MG63 (cell line): ENCODE measurements at places on chromosomes 1 and 21. TPM values are rescaled to one million over a fixed set of nuclear protein-coding genes. Genes with fewer than 3 reads are reported as not detected.

FLG2 gene
- not detected in 2 replicates for total RNA-seq

GLMN gene
- 11.1 and 31.0 TPM in 2 replicates for total RNA-seq

A3GALT2 gene
- total RNA-seq = not detected in 2 replicates

KCNH1 gene
- not detected in 2 replicates for total RNA-seq

FAM151A gene
- not detected in 2 replicates for total RNA-seq

C8A gene
- not detected in 2 replicates for total RNA-seq

SPAG17 gene
- total RNA-seq = 0.25 TPM in 1 of 2 replicates, not detected in the other

IL22RA1 gene
- 0.86 TPM in 1 of 2 replicates, not detected in the other for total RNA-seq

LRRC39 gene
- 0.20 TPM in 1 of 2 replicates, not detected in the other for total RNA-seq

IL20 gene
- total RNA-seq = not detected in 2 replicates

WNT2B gene
- 11.0 and 12.0 TPM in 2 replicates for total RNA-seq

GNG12 gene
- 224 and 362 TPM in 2 replicates for total RNA-seq

DRAM2 gene
- 56.9 and 73.4 TPM in 2 replicates for total RNA-seq

BLACAT1 gene
- total RNA-seq = not detected in 2 replicates

PCP4 gene
- total RNA-seq = not detected in 2 replicates

TCHH gene
- total RNA-seq = 0.10 TPM in 1 of 2 replicates, not detected in the other

PTPRU gene
- 3.4 and 6.4 TPM in 2 replicates for total RNA-seq

LYST gene
- 7.0 and 7.8 TPM in 2 replicates for total RNA-seq

ADAMTS4 gene
- total RNA-seq = 3.6 and 5.2 TPM in 2 replicates

PRRX1 gene
- total RNA-seq = 0.27 and 1.2 TPM in 2 replicates

SLC1A7 gene
- not detected in 2 replicates for total RNA-seq

FAF1 gene
- total RNA-seq = 58.6 and 111 TPM in 2 replicates

ASH1L gene
- 10.2 and 15.6 TPM in 2 replicates for total RNA-seq

AMY2A gene
- not detected in 2 replicates for total RNA-seq

CADM3 gene
- total RNA-seq = not detected in 2 replicates

ANGPTL1 gene
- total RNA-seq = 0.46 TPM in 1 of 2 replicates, not detected in the other

CCDC30 gene
- total RNA-seq = 0.56 TPM in 1 of 2 replicates, not detected in the other

KRTAP23-1 gene
- total RNA-seq = not detected in 2 replicates

ERG gene
- 4.4 and 7.6 TPM in 2 replicates for total RNA-seq

HCRTR1 gene
- not detected in 2 replicates for total RNA-seq

LAPTM5 gene
- total RNA-seq = 0.30 TPM in 1 of 2 replicates, not detected in the other

KRTAP19-6 gene
- total RNA-seq = not detected in 2 replicates

PLA2G2A gene
- not detected in 2 replicates for total RNA-seq

SORT1 gene
- total RNA-seq = 0.07 and 0.46 TPM in 2 replicates

IGSF5 gene
- not detected in 2 replicates for total RNA-seq

GUCA2A gene
- total RNA-seq = not detected in 2 replicates

PEF1 gene
- total RNA-seq = 42.5 and 96.9 TPM in 2 replicates

FOXD2 gene
- 0.03 and 0.94 TPM in 2 replicates for total RNA-seq

RHBDL2 gene
- 0.59 TPM in 1 of 2 replicates, not detected in the other for total RNA-seq

CRNN gene
- not detected in 2 replicates for total RNA-seq

CLEC20A gene
- total RNA-seq = not detected in 2 replicates
